ENCODE measurements at places on chromosomes 12 and 14.

- no peak for DNase-seq
Observed at GRCh38 chr14:35986219-35986573, 160.1 kb downstream of the BRMS1L start.

- no peak for DNase-seq
Observed at GRCh38 chr12:126726481-126727217, 1540.3 kb upstream of the TMEM132C start.

DNA sequence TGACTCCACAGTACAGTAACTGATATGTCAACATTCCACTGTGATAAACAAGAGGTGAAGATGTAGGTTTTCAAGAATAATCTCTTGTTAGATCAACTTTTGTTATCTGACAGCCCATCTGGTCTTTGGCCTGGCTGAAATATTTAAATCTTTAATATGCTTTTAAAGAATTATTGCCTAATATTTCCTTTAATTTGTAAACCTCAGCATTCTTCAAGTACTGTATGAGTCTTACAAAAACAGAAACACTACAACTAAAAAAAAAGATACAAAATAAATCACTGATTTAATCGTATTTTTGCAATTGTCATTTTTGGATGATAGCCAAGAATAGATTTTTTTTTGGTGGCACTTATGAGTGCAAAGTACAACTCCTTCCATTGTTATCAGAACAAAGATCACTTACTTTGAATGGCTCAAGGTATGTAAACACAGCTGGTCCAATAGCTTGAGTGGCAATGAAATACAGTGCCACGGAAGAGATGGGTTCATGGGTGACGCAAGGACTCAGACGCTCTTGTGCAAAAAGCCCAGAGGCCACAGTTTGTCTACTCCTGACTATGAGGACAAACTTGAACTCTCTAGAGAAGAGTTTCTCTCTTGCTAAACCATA lies 109.5 kb downstream of the PAX9 start:
- no peak for DNase-seq

- no peak for DNase-seq
Observed at GRCh38 chr12:85979641-85980040, 105.5 kb downstream of the NTS start.

DNA sequence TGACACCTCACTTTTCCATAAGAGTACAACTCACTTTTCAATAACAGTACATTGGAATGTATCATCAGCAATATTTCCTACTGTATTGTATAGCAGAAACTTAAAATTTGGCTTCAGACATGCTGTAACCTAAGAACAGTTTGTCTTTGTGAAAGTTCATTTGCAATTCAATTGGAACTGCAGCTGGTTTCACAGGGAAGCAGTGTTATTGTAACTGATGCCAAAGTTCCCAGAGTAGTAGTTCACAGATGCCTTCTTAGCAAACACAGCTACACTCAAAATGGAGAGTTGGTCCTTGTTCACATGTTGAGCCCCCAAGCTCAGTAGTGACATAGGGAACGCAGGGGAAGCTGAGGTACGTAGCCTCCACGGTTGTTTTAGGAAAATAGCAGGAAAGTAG lies 23.3 kb downstream of the PPP1R36 start:
- no peak for DNase-seq

DNA sequence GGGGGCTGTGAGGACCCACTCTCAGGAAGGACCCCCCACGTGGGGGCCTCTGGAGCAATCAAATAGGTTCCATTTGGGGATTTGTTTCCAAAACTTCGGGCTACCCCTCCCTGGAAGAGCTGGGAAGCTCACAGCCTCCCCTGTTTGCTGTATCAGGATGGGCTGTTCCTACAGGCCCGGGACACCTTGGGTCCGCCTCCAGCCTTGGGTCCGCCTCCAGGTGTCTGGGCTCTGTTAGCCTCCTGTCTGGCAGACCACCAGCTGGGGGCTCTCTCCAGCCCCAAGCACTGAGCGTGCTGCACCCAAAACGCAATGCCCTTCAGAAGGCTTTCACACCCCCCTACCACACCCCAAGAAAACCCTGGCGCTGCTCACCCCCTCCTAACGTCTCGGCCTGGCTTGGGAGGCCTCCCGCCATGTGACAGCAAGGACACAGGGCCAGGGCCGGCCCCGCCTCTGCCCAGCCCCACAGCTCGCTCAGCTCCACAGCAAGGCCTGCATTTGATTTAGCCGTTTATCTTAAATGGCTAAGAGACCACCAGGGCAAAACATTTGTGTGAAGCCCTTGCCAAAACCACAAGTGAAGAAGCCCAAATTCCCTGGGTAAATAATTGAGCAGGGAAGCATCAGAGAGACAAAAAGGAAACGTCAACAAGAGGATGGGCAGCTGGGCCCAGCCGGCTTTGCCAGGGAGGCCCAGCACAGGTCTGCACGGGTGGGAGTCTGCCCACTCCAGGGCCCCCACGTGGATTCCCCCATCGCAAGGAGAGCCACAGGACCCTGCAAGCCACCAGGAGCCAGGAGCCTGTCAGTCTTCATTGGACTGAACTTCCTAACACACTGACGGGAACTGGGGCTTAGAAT lies 39.9 kb downstream of the BCL11B start:
- DNase-seq = no peak

GRCh38 chr12:67697967-67698366 lies 49.4 kb downstream of the DYRK2 start:
- DNase-seq = no peak

GRCh38 chr14:89382487-89382886 lies 34.5 kb downstream of the FOXN3 start:
- DNase-seq = no peak

GRCh38 chr14:58638231-58639197 lies 752 bp downstream of the DACT1 start:
- DNase-seq = no peak
